ENCODE measurements at places on chromosomes 5 and 9.

DNA sequence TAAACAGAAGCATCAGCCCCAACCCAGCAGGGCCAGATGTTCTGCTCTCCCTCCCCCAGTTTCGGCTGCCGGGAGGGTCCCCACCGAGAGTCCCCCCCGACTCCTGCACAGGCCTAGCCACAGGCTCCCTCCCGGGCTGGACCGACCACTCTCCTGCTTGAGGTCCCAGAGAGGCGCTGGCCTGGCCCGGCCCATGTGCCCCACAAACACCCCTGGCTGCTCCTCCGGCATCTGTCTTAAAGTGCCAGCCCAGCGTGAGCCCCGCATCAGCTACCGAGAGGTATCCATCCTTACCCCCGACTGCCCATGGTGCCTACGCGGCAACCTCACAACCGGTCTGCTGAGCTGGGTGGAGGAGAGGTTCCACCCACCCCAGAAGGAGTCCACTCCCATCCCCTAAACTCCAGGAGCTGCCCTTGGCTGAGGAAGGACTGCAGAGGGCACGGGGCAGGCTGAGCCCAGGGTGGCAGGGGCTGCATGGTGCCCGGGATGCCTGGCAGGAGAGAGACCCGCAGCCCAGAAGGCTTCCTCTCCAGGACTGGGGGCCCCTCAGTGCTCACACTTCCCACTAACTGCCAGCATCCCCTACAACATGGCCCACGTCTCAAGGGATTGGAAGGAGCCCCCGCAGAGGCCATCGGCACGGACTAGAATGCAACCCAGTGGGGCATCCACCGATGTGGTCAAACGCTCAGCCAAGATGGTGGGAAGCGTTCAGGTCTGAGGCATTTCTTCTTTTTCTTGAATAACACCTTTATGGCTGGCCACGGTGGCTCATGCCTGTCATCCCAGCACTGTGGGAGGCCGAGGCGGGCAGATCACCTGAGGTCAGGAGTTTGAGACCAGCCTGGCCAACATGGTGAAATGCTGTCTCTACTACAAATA is 15.6 kb upstream of the EGFL7 start:
- DNase-seq, result no peak

GRCh38 chr5:108983461-108984092 is 235.9 kb downstream of the FER start:
- DNase-seq, result no peak

DNA sequence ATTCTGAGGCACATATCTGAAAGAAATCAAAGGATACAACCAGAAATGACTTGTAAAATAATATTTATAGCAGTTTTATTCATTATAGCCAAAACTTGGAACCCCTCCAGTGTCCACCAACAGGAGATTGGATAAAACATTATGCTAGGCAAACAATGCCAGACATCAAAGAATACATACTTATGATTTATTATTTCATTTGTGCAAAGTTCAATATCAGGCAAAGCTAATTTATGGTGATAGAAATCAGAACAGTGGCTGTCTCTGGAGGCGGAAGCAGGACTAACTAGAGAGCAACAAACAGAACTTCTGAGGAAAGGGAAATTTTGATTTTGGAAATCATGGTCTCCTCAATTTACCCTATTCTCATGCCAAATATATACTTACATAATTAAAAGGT is 193.1 kb downstream of the ICE1 start:
- no peak for DNase-seq

DNA sequence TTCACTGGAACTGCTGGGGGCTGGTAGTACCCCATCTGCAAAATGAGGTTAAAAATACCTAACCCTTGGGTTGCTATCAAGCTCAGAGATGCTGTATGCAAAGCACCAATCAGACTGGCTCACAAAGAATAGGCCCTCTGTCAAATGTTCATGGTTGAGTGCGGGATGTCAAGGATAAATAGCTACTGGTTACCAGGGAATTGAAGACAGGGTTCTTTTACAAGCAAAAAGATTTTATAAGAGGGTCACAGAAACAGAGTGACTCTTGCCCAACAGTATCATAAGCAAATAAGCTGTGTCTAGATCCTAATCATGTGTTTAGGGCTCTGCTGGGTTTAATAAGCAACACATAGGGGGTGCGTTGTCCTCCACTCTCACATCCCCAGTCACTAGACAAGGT is 11.9 kb downstream of the SYK start:
- no peak for DNase-seq

- no peak for DNase-seq
Measured at GRCh38 chr5:167966979-167967378, 324.5 kb upstream of the WWC1 start.

DNA sequence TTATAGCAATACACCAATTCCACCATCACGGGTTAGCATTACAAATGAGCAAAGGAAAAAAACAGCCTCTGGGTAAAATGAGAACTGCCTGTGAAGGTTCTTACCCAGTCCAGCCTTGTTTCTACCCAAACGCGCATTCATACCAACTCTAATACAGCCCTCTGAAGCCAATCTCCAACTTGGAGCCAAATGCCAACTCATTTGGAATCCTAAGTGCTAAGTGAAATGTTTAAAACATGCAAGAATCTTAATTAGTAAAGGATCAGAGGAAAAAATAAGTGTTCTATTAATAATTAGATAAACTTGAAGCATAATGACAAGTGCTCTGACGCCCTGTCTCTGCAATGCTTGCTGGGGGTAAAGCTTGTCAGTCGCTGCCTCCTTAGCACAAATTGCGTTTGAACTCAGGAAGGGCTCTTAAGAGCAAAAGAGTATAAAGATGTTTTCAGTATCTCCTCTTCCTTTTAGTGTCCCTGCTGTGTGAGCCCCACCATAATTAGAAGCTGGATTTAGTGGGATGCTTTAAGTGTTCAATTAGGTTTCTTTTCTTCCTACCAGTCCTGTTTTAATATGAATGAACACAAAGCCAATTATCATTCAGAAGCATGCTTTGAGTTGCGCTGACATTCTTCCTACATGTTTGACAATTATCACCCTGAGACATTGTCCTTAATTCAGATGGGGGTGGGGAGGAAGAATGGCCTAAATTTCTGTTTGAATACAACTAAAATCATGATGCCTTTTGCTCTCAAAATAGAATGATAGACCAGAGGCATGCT is 537.6 kb downstream of the DTWD2 start:
- DNase-seq, result no peak

DNA sequence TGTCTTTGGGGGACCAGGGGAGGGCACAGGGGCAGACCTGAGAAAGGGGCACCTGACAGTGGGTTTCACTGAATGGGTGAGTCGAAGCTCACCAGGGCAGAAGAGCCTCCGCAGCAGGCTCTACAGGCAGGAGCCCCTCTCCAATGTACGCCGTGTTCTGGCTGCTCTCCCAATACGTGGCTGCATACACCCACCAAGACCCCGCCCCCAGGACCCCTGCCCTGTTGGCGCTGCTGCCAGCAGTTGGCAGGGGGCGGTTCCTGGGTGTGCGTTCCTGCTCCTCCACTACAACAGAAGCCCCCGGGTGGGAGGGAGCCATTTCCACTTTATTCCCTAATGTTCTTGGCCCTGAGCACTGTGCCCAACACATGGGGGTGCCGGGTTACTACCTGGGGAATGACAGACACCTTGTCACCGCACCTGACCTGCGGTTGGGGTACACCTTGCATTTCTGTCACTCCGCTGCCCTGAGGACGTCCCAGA is 30.3 kb downstream of the SARDH start:
- no peak for DNase-seq

- DNase-seq, result peak; percentile 19
Measured at GRCh38 chr9:33524306-33524947, 376 bp downstream of the ANKRD18B start.

GRCh38 chr9:12775679-12776512 is 1.1 kb downstream of the LURAP1L start:
- DNase-seq, result peak; percentile 74

- no peak for DNase-seq
Measured at GRCh38 chr9:38405785-38406184, 13.3 kb downstream of the ALDH1B1 start.

GRCh38 chr9:89143266-89143665 is 35.4 kb downstream of the SHC3 start:
- DNase-seq, result no peak

DNA sequence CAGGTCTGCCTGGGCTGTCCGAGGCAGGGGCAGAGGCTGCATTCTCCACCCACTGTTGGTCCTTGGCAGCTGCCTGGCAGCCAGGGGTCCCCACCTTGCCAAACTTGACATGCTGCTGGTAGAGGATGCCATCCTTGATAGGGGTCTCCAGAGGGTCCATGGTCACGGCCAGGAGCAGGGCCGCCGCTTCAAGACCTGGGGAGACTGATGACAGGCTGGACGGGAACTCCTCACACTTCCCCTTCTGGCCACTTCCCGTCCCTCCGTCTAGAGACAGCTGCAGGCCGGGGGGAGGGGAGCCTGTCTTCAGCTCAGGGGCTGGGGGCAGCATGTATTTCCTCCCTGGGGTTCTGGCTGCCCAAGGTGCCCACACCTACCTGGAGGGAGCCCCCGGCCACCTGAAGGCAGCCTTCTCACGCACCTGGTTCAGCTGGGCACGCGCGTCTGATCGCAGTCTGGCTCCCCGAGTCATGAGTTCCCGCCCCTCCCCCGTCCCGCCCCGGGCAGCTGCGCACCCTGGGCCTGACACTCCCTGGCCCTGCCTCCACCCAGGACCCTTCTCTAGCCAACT is at the start of gene DOK3:
Gene DOK3 (minus strand): TSS at position 446 of the 571 bp plus-strand sequence. CDS start 286 bp downstream, at position 160.
- DNase-seq, result peak; percentile 65

DNA sequence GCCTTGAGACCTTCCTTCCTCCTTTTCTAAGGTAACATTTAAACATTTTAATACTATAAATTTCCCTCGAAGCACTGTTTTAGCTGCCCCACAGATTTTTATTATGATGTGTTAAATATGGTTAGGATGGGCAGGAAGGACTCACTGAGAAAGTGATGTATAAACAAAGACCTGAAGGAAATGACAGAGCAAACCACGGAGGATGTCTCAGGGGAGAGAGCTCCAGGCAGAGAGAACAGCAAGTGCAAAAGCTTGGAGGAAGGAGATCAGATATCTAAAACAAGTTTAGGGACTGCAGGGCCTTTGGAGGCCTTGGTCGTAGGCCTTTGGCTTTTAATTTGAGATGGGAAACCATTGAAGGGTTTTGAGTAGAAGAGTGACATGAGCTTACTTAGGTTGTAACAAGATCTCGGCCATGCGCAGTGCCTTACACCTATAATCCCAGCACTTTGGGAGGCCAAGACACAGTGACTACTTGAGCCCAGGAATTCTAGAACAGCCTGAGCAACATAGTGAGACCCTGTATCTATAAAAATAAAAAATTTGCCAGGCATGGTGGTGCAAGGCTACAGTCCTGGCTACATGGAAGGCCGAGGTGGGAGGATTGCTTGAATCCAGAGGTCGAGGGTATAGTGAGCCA is 35.5 kb upstream of the LRRTM2 start:
- DNase-seq, result no peak

- no peak for DNase-seq
Measured at GRCh38 chr9:5510989-5511388, 658 bp downstream of the PDCD1LG2 start.

DNA sequence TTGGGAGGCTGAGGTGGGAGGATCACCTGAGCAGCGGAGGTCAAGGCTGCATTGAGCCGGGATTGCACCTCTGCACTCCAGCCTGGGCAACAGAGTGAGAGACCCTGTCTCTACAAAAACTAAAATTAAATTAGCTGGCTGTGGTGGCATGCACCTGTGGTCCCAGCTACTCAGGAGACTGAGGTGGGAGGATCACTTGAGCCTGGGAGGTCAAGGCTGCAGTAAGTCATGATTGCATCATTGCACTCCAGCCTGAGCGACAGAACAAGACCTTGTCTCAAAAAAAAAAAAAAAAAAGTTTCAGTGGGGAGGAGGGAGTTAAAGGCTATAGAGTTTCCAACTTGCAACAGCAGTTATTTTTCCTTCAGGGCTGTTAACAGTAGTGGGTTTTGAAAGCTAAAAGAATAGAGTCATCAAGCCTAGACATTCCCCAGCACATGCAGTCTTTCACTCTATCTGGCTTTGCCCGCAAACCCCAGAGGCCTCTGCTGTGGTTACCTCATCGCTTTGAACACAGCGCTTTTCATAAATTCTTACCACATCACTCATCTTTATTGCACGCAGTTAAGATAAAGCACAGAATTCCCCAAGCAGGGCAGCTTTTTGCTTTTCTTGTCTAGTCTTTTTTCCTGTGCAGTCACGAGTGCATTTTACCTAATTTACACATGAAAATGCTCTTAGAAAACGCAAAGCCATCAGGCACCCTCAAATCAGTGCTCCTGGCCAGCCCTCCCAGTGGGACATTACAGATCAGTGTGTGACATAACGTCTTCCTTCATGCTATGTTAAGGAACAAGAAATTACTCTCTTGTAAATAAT is 8.7 kb upstream of the SLC2A8 start:
- DNase-seq, result peak; percentile 62

DNA sequence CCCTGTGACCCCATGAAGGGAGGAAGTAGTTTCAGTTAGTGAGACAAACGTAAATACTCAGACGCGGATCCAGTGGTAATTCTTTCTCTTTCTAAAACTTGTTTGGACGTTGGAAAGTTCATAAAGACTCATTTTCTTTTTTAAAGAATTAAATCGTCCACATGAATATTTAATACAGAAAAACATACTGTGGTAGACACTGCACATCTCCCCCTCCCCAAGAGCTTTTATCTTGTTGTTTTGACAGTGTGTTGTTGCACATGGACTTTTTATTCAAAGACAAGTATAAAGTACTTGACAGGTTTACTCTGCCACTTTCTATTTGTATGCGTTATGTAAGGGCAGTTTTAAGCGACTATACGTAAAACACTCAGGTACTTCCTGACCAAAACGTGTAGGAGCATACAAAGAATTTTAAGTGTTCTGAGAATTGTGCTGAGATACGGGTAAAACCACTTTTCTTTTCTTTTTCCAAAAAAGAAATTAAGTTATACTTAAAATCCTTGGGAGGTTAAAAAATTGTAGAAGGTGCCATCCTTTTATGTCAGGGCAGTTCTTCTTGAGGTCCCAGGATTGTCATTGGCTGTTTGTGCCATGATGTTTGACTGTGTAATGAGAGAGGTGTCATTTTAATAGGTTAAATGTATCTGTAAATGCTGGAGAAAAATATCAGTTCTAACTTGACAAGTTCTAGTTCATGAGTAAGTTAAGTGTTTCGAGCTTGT is 1.3 kb downstream of the NIPBL start:
- peak; percentile 64 for DNase-seq

- DNase-seq, result no peak
Measured at GRCh38 chr9:16413509-16414016, 456.9 kb downstream of the BNC2 start.

DNA sequence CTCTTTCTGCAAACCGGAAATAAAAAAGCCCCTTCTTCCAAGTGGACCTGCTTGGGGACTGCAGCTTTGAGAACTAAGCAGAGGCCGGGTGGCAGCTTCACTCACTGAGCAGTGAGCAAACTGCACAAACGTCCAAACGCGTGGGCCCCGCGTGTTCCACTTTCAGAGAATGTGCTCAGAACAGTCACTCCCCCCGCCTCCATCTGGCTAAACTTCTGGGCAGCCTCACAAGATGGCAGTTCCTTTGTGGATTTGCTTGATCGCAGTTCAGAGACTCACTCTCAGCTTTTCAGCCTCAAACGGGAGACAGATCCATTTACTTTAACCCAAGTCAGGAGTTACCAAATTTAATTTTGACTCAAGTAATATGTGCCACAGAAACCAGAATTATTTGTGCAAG is 216.6 kb downstream of the TLE1 start:
- DNase-seq, result no peak

GRCh38 chr9:9817176-9817575 is 795.6 kb downstream of the PTPRD start:
- DNase-seq, result no peak

Data from GM20000 (cell line).